ENCODE measurements at places on chromosomes 16 and 17.
A peak's percentile ranks its signal among the peaks of the same experiment; 100 is the strongest.

DNA sequence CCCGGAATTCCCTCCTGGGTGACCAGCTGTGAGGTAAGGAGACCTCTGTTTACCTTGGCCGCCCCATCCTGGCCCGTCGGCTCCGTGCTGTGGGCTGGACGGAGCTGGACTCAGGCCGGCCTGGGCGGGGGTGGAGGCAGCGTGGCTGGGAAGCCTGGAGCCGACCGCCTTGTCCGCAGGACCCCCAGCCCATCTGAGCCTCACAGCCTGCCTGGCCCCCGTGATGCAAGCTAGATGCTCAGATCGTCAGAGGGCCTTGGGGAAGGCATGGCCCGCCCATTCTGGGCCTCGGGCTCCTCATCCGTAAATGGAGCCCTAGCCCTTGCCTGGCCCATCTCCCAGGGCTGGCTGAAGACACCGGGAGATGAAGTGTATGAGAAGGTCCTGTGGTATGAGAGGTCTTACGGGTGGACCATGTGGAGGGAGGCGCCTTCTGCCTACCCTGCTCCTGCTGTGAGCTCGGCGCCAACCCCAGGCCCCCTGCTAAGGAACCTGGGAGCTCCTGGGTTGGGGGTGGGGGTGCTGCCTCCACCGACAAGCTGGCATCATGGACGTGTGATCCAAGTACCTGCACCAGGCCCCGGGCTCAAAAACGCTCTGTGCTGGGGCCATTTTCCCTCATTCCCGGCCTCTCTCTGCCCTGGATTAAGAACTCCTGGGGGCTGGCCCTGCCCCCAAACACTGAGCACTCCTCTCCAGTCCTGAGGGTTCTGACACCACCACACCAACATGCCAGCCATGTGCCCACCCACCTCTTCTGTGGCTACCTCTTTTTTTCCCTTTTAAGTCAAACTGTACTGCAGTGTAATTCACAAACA lies 5.4 kb upstream of the P2RX1 start:
- DNase-seq, result no peak

DNA sequence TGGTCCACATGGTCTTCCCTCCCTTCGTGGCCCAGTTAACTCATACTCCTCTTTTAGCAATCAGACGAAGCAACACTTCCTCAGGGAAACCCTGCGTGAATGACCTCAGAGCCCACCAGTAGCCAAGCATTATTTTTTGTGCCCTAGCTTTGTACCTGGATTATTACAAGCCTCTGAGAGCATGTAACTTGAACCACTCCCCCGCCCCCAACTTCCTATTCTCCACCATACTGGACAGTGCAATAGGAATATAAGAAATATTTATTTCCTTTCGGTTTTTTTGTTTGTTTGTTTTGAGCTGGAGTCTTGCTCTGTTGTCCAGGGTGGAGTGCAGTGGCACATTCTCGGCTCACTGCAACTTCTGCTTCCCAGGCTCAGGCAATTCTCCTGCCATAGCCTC lies 2.9 kb downstream of the CPPED1 start:
- no peak for DNase-seq

- DNase-seq, result peak; percentile 45
These were observed 634 bp downstream of the KANSL1 start for GRCh38 chr17:46192439-46193150.

DNA sequence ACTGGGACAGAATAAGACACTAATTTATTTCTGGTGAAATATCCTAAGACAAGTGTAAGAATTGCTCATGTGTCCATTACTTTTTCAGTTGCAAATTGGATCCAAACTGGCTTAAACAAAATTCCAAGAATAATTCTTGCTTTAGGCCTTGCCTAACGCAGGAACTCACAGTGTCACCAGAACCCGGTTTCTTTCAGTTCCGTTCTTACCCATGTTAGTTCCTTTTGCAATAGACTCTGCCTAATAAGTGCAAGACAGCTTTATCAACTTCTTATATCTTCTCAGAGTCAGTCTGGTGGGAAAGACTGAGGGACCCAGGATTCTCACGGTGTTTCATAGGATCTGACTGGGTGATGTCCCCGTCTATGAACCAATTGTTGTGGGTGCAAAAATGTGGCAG lies 24.7 kb downstream of the GDE1 start:
- no peak for DNase-seq

GRCh38 chr16:69329369-69330285 lies 761 bp downstream of the PDF start:
- DNase-seq, result peak; percentile 33

- no peak for DNase-seq
These were observed 106.7 kb downstream of the TTC19 start for GRCh38 chr17:16106161-16106891.

Data from activated T-cell treated with anti-CD3 and anti-CD28 coated beads for 4 hours (primary cell).